ENCODE measurements at places on chromosomes 12 and 14. TPM values are rescaled to one million over a fixed set of nuclear protein-coding genes. Genes with fewer than 3 reads are reported as not detected.

DNA sequence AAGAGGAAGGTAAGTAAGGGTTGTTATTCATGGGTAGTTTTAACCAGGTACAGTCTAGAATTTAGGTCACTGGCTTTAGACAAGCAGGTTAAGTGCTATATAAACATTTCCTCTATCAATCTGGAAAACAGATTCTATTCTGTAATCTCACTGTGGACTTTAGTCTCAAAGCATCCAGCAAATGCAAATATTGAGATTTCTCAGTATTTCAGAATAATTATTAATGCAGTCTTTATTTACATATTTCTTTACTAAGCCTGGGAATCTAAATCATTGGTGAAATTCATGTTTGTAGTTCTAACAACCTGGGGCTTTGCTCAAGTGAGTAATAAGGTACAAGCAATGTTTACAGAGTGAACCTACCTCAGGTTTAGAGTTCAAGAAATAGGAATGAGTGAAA, 61.9 kb downstream of the SLC41A2 start:
- DNase-seq = no peak

Gene RASSF9
- 4.5 TPM for total RNA-seq

DNA sequence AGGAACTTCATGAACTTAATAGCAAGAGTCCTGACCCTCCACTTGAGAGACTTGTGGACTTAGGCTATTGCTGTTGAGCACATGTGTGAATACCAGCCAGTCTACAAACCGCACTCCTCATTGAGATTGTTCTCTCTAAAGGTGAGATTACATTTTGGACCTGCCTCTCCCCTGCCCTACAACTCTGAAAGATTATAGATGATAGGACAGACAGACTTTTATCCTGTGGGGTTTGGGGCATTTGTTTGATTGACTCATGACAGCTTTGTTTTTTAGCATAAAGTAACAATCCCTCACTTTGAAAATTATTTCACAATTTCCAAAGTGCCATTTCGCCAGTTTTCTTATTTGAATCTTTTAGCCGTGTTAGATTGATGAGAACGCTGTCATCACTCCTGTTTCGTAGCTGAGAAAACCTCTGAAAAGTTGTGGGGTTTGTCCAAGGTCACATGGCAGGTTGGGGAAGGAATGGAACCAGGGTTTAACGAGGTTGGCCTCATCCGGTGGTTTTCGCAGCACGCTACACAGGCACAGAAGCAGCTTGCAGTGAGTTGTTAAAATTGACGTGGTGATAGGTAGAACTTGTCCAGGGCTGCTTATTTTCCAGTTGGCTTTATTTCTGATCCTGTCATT, 836 bp downstream of the EVL start:
- DNase-seq = no peak

Gene NUP37
- total RNA-seq = 17.1 TPM

Gene CMKLR1
- 7.2 TPM for total RNA-seq

DNA sequence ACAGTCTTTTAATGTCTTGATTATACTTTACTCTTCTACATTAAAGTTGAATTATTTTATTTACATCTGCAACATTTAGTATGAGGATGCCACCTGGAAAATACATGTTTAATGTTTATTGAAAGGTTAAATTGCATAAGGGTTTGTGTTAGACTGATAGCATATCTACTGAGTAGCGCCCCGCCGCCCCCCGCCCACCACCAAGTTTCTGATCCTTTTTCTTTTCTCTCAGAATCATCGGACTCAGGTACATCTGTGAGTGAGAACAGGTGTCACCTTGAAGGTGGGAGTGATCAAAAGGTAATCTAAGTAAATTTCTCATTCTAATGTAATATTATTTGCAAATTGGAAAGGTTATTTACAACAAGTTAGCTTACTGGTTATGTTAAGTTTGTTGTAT, 16.2 kb downstream of the MDM2 start:
- no peak for DNase-seq

DNA sequence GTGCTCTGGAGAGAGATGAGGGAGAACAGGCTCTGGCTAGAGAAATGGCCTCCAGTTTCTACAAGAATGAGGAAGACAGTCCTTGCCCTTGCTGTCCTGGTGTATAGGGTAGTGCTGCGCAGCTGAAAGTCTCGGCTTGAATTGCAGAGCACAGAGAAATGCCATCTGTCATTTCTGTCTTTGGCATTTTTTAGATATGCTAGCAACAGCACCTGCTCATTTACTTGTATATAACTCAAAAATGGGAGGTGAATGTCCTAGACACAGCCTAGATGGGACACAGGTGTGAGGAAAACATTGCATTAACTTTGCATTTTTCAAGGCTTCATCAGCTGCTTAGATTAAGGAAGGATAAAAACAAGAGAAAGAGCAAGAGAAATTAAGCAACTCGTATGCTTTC, 35.8 kb downstream of the GPR19 start:
- no peak for DNase-seq

DNA sequence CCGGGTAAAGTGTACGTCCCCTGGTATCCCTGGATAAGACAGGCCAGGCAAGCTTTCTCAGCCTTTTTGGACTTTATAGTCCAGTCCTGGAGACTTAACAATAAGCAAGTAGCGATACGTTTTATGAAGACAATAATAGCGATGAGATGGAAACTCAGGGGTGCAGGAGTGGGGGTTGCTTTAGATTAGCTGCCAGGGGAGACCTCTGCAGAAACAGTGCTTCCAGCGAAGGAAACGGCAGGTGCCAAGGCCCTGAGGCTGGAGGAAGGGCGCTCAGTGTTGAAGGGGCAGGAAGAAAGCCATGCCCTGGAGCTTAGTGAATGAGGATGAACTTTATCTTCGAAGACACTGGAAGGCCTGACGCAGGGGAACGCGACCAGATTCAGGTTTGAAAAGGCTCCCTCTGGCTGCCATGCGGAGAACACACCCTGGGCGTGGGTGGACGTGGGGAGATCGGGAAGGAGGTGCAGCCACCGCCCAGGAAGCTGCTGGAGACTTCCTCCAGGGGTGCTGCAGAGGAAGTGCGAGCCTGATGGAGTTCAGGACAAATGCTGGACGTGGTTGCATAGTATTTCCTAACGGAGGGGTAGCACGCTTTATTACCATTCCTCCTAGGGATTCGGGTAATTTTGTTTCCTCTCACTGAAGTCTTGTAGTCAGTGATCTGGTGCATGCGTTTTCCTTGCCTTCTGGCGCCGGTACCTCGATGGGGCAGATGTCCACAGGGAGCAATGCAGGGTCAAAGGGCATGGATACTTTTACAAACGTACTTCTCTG, 26.1 kb upstream of the UBC start:
- peak; percentile 94 for DNase-seq

- DNase-seq = no peak
Observed at GRCh38 chr12:48390026-48390425, 39.3 kb upstream of the ZNF641 start.

DNA sequence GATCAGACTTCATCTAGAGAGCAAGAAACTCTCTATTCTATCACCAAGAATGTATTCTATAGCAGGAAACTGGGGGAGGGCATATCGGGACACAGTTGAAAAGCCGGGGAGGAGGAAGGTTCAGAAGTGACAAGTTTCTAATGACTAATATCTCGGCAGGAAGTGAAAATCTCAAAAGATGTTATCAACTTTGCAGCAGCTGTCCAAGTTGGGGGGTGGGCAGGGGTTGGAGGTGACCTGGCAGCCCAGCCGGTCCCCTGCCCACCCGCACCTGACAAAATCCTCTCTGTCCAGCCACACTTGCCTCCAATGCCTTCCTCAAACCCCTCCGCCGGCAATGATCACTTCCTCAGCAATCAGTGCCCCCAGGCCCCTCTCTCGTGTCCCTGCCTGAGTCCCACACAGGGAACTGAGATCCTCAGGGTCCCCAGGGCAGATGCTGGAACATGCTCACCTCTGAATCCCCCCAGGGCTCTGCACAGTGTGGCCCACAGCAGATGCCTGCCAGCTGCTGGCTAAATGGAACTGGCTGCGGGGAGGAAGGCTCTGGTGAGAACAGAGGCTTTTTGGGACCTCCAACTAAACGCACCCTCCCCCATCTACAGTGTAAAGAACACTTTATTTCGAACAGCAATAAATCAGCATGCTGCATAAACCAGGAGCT, 43.9 kb downstream of the CCDC88C start:
- DNase-seq = no peak

GRCh38 chr14:59189091-59189785, 771 bp downstream of the DAAM1 start:
- DNase-seq = peak; percentile 58

DNA sequence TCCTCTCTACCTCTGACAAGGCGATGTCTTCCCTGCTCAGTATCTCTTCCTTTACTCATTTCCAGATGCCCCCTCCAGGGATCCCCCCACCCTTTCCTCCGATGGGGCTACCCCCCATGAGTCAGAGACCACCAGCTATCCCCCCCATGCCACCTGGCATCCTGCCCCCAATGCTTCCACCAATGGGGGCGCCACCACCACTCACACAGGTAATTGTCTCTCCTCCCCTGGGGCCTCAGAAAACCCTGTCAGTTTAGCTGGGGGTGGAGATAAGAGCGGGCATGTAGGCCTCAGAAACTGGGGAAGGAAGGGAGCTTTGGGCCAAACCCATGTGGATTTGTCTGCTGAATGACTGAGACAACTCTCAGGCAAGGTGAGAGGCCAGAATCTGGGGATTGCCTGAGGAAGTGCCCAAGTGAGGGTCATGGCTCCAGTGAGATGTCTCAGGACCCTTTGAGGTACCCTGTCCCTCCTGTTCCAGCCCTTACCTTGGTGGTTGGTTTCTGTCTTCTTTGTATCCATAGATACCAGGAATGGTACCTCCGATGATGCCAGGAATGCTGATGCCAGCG, 8.1 kb downstream of the PRPF40B start:
- no peak for DNase-seq

- DNase-seq = no peak
Observed at GRCh38 chr12:54230555-54230954, 41.8 kb upstream of the SMUG1 start.

DNA sequence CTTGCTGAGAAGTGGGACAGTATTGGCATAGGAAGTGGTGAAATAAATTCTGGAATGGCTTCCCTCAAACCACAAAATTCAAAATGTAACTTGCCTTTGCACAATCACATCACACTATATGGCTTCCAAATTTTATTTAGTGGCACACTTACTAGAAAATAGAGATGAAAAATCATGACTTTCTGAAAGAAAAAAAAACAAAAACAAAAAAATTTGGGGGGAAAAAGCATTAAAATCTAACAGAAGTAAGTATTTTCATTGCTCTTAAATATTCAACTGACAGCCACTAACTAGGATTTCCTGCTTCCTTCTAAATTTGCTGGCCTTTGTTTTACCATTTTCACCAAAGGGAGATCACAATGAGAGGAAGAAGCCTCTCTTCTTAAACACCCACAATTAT, 23.0 kb downstream of the ATF7 start:
- no peak for DNase-seq

Gene MGST1
- total RNA-seq = 35.2 TPM

DNA sequence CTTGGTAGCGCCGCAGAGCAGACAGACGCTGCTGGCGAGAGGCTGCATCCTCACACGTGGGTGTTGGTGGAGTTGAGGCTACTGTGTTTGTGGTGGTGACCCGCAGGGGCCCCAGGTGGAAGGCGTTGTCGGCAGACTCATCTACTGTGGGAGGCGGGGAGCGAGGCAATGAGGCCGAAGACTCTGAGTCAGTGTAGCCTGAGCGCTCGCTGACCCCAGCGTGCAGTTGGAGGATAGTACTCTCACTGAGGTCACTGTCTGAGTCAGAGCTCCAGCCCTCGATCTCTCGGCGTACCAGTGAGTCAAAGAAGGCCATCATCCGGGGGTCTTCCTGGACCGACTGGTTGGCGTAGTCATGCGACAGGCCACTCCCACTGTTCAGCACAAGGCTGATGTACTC, 76.0 kb upstream of the ACTN1 start:
- no peak for DNase-seq

Gene AQP6
- not detected for total RNA-seq

- DNase-seq = no peak
Observed at GRCh38 chr12:4303750-4304149, 17.3 kb upstream of the TIGAR start.

Gene GAS2L3
- 2.4 TPM for total RNA-seq

Gene NOVA1
- total RNA-seq = 2.4 TPM

DNA sequence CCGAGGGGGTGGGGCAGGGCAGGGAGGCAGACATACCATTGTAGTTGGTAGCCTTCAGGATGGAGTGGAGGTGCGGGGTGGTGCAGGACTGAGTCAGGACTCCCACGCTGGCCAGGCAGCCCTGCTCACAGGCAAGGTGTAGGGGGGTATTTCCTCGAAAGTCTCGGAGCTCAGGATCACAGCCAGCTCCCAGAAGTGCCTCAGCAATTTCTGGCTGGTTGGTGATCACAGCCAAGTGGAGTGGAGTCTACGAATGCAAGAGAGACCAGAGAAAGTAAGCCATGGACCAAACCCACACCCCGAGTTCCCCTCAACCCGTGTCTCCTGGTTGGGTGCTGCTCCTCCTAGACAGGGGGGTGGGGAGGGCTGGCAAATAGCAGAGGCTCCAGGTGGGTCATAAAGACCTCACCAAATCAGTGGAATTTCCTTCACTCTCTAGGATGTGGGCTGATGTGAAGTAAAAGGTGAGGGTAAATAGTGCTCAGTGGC, 1.4 kb downstream of the NFKBIA start:
- peak; percentile 65 for DNase-seq

- DNase-seq = peak; percentile 61
Observed at GRCh38 chr14:97077253-97077653, 280.1 kb downstream of the VRK1 start.

GRCh38 chr12:113638460-113638775, 166.7 kb upstream of the LHX5 start:
- no peak for DNase-seq

Gene PLEKHG7
- total RNA-seq = not detected

Gene PARPBP
- 0.24 TPM for total RNA-seq

Gene KCNH3
- 0.16 TPM for total RNA-seq

GRCh38 chr12:2501464-2502191, 293.1 kb upstream of the FKBP4 start:
- peak; percentile 53 for DNase-seq

GRCh38 chr12:94027561-94027960, 120.8 kb upstream of the PLXNC1 start:
- no peak for DNase-seq

DNA sequence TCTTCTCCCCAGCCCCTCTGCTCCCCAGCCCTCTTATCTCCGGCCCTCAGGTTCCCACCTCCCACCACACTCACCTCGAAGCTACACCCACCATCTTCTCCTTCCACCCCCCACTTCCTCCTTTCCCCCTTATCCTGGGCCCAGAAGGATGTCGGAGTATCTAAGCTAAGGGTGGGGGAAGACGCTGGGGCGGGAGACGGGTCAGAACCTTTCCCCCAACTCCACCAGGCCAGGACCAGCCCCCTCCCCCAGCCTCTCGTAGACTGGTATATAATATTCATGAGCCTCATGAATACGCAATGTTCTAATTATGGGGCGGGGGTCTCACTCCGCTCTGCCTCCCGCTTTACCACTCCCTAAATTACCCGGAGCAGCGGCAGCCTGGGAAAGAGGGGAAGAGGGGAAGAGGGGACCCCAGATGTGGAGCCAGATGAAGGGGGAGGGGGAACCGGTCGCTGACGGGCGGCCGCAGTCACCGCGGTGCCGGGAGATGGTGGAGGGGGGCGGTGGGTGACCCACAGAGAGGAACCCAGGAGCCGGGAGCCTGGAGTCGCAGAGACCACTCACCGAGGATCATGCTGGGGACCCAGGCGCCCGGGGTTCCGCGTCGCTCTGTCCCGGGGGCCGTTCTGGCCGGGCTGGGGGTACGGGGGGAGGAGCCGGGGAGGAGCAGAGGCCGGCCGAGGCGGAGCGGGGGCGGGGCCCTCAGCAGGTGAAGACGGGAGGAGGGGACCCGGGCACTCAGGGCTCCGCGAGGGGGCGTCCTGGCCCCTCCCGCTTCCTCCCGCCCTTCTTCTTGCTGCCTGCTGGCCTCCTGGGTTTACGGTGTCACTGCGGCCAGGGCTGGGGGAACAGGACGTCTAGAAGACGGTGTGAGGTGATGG, 6.4 kb upstream of the ZNF385A start:
- DNase-seq = peak; percentile 62

GRCh38 chr14:94043111-94043755, 17.1 kb downstream of the OTUB2 start:
- DNase-seq = peak; percentile 56

All from Right ventricle myocardium superior (tissue), 1 donor.